ENCODE measurements at places on chromosomes 12 and 14.

DNA sequence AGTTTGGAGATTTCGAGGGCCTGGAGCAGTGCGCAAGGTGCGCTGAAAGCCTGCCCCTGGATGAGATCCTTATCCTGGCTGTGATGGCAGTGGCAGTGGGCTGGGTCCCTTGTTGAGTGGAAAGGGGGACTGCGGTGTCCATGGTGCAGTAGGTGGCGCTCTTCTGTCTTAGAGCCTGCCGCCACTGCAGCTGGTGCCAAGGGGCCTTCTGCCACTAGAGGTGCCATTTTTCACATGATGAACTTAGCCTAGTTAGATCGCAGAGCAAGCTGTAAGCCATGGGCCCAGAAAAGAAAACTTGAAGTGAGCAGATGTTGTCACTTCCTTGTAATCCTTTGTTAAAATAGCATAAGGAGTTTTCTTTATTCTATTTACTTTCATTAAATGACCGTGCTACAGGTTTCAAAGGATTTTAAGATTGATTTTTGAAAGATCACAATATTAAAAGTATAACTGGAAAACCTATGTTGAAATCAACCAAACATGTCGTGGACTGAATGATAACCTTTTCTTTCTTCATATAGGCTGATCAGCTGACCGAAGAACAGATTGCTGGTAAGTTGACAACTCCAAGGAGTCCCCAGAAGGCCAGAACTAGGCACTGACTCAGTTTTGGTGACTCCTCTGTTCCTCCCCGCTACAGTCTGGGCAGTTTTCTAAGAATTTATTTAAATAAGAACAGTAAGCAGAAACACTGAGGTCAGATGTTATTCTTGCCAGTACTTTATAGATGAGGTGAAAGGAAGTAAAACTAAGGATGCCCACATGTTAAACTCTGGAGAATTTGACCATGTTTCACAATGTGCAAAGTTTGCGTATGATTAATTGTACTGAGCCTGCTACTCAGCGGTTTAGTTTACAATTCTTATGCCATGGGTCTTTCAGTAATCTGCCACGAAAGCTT lies 3.0 kb downstream of the CALM1 start:
- DNase-seq = peak; percentile 74

DNA sequence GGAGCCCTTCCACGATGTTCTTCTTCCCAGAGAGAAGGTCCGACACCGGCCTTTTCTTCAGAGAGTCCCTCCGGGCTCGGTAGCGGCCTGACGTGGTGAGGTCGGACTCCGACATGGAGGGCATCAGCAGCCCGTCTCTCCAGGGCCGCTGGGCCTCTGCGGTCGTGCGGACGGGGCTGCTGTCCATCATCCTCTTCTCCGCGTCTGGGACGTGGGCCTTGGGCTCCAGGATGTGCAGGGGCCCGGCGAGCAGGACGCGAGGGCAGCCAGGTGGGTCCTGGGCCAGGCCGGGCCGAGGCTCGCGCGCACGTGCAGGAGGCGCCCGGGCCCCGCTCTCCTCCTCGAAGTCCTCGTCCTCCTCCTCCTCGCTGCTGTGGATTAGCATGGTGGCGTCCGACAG lies 75.9 kb downstream of the PTPN21 start:
- no peak for DNase-seq

DNA sequence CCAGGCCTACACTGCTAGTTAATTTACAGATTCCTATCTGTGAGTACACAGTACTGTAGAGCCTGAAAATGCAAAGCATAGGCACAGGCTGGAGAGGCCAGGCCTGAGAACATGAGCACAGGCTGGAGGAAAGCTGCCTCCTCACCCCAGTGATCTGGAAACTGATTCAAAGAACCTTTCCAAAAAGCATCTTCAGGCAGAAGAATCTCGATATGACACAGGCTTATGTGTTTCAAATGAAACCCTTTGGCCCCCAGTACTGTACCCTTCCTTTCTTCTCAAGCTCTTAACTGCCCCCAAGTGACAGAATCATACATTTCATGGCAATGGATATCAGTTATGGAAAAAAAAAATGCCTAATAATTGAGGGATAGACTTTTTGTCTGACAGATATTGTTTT lies 122.0 kb downstream of the KCNC2 start:
- no peak for DNase-seq

- DNase-seq = no peak
These were observed 2.7 kb downstream of the ZNF410 start for GRCh38 chr14:73889376-73889775.

DNA sequence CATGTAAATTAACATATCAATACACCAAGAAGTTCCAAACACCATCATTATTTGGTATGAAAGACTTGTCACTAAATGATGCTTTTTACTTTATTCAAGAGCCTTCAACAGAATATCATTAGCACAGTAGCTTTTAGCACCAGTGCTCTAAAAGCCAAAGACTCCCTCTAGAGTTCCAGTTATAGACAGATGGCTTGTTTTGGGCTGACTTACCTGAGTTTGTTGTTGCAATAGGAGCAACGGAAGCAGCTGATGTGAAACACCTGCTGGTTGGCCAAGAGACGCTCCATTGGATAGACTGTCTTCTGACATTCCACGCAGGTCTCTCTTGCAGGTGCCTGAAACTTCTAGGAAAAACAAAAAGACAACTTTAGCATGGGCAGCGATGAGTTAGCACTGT lies 14.5 kb upstream of the CERS5 start:
- DNase-seq = no peak

- DNase-seq = no peak
These were observed 77.7 kb upstream of the SLC38A2 start for GRCh38 chr12:46450279-46450748.

DNA sequence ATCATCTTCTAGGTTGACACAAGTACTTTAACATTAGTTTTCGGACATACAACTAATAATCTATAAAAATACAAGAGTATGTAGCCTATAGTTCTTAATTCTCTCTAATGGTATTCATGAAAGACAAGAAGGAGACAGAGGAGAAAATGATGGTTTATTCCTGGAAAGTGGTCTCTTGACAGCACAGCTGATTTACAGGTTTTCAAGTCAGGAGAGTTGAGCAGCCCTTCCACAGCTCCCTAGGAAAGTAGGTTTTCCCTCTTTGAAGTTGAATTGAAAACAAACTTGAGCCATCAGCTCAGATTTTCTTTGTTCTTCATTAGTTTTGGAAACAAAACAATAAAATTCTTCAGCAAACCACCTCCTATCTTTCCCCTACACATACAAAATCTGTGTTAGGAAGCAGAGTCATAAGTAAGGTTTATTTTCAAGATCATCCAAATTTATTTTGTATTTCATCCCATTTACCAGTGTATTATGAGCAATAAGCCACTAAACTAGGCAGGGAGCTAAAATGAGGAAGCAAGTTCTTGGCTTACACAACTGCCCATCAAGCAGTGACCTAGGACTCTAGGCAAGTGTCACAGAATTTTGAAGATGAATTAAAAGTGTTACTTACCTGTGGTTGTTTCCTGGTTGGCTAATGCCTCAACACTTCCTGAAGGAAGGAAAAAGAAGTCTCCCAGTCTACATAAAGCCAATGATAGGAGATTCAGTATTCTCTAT lies 357.0 kb downstream of the BCAT1 start:
- no peak for DNase-seq

GRCh38 chr12:101876861-101877805 lies at the start of gene DRAM1:
Gene DRAM1 (plus strand): TSS chr12:101877580. CDS start chr12:101877790, 210 bp downstream.
- no peak for DNase-seq

DNA sequence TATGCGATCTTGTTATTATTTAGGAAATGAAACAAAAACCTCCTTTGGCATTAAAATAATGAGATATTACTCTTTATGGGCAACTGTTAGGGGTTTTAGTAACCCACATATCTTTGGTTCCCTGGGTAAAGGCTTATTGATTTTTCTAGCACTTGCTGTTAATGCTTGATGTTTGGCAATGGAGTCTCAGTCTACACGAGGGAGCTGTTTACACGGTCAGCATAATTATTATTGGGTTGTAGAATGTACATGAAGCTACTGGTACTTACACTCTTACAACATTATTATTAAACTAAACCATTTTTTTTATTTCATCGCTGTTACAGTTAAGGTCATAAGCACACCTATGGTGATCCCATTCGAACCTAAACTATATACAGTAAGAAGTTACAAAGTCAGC lies 12.1 kb downstream of the RPS29 start:
- DNase-seq = no peak

- no peak for DNase-seq
These were observed 335.2 kb downstream of the SOX5 start for GRCh38 chr12:23614280-23614679.

- DNase-seq = no peak
These were observed 28.7 kb downstream of the SLC41A2 start for GRCh38 chr12:104929368-104929767.

DNA sequence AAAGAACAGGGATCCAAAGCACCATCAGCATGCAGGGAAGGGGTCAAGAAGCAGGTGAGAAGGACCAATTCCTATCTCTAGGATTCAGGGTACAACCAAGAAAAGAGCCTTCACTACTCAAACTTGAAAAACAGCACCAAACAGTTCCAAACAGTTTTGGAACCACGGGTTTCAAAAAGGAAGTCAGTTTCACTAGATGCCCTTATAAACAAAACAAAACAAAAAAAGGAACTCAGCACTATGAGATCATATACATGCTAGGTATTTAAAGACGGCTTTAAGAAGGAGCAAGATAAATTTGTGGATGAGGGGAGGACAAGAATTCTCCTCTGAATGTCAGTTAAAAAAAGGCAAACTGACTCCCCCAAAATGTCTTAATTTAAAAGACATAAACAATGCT lies 6.0 kb downstream of the INSM2 start:
- DNase-seq = no peak

DNA sequence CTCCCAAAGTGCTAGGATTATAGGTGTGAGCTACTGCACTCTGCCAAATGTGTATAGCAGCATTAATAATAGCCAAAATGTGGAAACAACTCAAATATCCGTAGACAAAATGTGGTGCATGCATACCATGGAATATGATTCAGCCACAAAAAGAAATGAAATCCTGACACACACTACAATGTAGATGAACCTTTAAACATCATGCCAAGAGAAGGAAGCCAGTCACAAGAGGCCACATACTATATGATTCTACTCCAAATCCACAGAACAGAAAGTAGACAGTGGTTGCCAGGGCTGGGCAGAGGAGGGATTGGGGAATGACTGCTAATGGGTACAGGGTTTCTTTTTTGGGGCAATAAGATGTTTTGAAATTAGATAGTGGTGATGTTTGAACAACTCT lies 7.7 kb upstream of the TMED2 start:
- no peak for DNase-seq

DNA sequence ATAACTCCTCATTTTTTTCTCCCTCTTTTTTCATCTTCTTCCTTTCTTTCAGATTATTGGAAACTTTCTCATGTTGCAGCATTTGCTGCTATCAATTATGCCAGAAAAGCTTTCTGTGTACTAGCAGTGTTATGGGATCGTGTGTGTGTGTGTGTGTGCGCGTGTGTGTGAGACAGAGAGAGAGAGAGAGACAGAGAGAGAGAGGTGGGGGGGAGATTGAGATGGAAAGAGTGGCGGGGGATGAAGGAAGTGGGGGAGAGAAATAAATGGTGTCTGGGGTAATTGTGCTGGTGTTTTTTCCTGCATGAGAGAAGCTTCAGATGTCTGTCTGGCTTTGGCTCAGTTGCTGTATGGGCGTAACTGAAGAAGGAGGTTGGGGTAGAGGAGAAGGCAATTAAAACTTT lies 268.9 kb downstream of the RAD51B start:
- no peak for DNase-seq

DNA sequence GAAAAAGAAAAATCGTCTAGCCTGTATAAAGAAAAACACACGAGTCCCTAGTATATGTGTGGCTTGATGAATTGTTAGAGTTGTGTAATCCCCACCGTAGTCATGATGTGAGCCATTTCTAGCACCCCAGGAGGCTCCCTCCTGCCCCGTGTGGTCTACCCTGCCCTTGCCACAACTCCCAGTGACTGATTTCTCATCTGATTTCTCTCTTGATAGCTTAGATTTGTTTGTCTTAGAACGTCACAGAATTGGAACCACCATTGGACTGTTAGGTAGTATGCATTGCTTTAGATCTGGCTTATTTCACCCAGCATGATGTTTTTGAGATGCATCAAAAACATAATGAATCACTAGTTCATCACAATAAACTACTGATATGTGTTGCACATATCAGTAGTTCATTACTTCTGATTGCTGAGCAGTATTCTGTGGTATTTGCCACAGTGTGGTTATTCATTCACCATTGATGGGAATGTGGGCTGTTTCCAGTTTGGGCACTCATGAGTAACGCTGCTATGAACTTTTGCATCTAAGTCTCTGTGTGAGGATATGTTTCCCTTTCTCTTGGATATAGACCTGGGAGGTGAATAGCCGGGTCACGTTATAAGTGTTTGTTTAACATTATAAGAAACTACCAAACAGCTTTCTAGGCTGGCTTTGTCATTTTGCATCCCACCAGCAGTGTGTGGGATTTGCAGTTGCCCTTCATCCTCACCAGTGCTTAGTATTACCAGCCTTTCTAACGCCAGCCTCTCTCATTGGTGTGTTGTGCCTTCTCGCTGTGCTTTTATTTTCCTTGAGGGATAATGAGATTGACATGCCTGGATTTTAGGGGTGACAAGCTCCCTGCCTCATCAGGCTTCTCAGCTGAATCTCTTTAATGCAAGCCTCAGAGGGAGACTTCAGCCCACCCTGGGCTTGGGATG lies 31.9 kb upstream of the NCOR2 start:
- DNase-seq = no peak

Data from NCI-H1436 treated with DMSO at 0.1 percent for 48 hours (cell line).